Lung microvascular endothelial cell (primary cell): ENCODE measurements at places on chromosomes 11 and 22. TPM values are rescaled to one million over a fixed set of nuclear protein-coding genes. Genes with fewer than 3 reads are reported as not detected.

MCAM gene
- total RNA-seq, result 48.4 and 268 TPM in 2 replicates

CSKMT gene
- total RNA-seq, result 4.8 and 6.3 TPM in 2 replicates

DAGLA gene
- 1.5 and 3.0 TPM in 2 replicates for total RNA-seq

TCN2 gene
- total RNA-seq, result 9.5 and 29.9 TPM in 2 replicates

OR4C5 gene
- total RNA-seq, result not detected in 2 replicates
